ENCODE measurements at places on chromosomes 11 and 22.

- DNase-seq = no peak
These were observed 4.4 kb upstream of the CTSD start for GRCh38 chr11:1768141-1768469.

DNA sequence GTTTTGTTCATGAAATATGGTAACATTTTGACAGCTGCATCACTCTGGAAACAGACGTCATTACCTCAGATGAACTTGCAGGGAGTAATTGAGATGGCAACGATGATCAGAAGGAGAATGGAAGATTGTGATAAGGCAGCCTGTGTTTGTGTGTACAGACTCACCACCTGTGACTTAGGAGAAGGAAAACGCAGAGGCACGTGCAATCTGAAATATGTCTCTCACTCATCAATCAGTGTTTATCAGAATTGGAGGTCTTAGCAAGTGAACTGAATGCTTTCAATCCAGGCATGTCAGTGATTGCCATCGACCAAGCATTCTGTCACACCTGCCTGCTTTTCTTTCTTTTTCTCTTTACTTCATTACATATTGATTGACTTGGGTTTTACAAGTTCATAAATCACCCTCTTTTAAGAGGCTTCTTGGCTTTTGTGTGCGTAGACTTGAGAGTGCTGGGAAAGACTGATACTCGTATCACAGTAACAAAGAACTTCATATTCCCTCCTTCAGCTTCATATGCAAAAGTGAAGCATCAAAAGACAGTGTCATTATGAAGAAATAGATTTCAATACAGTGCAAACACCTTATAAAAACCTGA lies 24.6 kb downstream of the FAT3 start:
- DNase-seq = no peak

DNA sequence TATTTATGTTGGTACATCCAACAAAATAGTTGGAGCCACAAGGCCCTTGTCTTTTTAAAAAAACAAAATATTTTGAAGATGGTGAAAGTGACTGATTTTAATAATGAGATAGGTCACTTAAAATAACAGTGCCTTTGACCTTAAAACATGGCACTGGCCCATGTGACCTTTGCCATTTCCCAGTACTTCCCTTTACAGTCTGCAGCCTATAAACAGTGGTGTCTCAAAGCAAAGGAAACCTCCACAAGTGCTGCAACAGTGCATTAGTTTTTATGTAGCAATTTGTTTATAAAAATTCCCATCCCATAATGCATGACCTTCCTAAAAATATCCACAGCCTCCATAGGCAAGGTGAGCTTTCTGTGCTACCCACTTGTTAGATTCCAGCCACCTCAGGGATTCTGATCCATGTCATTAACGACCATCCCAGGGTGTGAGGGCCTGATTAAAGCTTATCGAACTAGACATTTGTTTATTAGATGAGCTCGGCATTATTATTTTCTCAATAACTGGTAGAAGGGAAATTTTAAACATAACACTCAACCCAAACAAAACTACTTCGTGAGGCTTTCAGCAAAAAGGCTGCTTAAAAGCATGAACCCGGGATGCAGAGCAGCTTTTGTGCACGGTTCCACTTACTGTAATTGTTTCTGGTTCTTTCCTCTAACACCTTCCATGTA lies 28.0 kb upstream of the CRKL start:
- no peak for DNase-seq

- DNase-seq = no peak
These were observed 15.9 kb downstream of the RHOG start for GRCh38 chr11:3824714-3825472.

- no peak for DNase-seq
These were observed 167.0 kb downstream of the BUD13 start for GRCh38 chr11:116605543-116606459.

Data from esophagus muscularis mucosa (tissue), 4 donors.